ENCODE measurements at places on chromosomes 6 and 20.

DNA sequence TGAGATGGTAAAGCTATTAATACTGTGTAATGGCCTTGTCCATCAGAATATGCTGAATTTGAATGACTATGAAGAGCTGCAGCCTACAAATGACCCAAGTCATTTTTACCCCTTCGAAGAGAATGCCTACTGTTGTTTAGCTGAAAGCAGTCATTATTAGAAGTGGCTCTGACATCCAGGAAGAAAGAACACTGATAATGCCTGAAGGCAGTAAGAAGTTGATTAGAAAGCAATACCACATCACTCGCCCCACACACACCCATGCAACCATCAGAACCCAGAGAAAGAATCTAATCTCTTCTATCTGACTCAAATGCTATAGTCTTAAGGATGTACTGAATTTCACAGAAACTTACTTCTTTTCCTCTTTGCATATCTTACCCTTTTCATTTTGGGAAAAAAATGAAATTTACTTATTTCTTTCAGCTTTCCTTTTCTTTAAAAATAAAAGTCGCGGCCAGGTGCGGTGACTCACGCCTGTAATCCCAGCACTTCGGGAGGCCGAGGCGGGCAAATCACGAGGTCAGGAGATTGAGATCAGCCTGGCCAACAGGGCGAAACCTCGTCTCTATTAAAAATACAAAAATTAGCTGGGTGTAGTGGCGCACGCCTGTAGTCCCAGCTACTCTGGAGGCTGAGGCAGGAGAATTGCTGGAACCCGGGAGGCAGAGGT, 61.0 kb downstream of the ARHGAP18 start:
- DNase-seq = no peak

DNA sequence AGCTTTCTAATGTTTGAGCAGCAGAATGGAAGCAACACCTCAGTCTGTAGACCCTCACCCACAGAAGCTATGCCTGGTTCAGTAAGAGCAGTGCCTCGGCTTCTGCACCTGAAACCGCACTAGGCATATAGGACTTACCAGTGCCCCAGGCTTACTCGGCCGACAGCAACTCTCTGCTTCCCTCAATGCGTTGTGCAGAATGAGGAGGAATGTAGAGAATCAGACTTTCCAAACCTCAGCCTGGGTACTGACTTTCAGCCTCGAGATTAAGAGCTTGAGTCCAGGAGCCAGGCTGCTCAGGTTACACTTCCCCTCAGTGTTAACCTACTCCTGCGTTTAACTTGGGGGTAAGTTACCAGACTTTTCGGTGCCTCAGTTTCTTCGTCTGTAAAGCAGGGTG, 8.6 kb downstream of the EYA2 start:
- no peak for DNase-seq

DNA sequence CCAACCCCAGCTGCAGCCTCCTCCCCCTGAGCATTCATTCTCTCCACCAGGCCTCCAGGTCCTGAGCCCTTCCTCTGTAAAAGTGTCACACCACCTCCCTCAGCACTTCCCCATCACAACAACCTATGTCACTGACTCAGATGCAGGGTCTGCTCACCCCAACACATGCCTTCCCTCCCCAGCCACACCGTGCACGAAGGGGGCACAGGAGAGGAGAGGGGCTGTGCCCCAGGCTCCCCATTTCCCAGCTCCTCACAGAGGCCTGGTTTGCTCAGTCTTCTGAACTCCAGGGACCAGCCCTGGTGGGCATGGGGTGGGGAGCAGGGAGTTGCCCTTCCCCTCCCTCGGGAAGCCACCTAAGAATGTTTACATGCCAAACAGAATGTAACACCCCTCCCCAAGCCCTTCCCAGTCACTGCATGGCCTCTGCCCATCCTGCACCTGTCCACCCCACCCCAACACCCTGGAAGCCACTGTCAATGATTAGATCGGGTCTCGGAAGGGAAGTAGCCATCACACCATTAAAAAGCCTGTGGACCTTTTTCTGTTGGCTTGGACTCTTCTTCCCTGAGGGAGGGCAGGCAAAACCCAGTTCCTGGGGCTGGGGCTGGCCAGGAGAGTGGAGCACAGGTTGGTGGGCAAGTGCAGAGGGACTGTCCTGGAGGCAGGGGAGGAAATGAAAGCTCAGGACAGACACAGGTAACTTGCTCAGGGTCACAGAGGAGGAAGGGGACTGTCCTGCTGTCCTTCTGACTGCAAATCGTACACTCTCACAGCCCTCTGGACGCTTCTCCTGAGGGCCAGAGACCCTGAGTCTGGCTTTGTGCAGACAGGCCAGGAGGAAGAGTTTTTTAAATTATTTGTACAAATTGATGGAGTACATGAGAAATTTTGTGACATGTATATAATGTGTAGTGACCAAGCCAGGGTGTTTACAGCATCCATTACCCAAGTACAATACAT, 10.1 kb upstream of the SLC22A7 start:
- DNase-seq = no peak

GRCh38 chr6:121504227-121504626, 68.8 kb downstream of the GJA1 start:
- no peak for DNase-seq

- peak; percentile 70 for DNase-seq
These were observed 10.3 kb upstream of the PRSS16 start for GRCh38 chr6:27237089-27237803.

DNA sequence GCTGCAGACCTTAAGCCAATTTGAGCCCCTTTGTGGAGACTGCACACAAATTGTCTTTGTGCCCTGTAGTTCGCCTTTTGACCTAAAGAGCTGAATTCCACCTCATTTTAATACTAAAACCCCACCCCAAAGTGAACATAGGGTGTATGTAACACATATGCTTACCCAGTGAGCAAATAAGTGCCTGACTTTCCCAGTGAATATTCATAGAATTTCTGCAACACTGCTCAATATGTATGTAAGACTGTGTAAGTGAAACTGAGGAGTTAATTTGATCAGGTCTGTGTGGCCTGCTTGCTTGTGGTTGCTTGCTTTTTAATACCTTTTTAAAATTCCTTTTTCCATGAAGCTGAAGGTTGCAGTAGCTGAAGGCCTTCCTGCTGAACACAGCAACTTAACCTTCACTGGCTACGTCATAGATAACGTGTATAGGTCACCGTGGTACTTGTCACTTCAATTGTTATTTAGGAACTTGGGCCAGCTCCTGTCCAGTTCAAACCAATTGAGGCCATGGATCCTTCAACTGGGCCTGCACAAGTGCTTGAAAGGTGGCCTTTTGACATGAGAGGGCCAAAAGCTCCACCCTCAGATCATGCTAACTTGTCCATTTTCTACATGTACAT, 131.7 kb upstream of the BTBD3 start:
- no peak for DNase-seq

GRCh38 chr20:32829311-32830005, 9.7 kb downstream of the MAPRE1 start:
- DNase-seq = no peak

DNA sequence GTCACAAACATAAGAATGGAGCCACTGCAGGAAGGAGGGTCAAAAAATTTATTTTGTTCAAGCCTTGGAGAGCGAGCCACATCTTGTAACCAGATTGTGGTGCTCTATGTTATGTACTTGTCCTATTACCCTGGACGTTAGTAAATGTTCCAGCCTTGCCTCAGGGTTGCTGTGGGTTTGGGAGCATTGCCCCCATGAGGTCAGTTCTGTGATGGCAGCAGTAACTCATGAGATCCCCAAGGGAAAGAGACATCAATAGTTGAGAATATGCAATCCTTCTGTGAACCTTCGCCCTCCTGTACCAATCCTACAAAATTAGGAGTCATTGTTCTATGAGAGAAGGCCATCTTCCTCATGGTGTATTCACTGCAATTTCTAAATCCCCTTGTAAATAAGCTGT, 16.4 kb upstream of the CFAP206 start:
- no peak for DNase-seq

GRCh38 chr6:39476670-39477069, 154.2 kb upstream of the KCNK16 start:
- DNase-seq = no peak

GRCh38 chr6:39402239-39402751, 79.8 kb upstream of the KCNK16 start:
- no peak for DNase-seq

- no peak for DNase-seq
These were observed 32.2 kb downstream of the E2F3 start for GRCh38 chr6:20433929-20434328.

DNA sequence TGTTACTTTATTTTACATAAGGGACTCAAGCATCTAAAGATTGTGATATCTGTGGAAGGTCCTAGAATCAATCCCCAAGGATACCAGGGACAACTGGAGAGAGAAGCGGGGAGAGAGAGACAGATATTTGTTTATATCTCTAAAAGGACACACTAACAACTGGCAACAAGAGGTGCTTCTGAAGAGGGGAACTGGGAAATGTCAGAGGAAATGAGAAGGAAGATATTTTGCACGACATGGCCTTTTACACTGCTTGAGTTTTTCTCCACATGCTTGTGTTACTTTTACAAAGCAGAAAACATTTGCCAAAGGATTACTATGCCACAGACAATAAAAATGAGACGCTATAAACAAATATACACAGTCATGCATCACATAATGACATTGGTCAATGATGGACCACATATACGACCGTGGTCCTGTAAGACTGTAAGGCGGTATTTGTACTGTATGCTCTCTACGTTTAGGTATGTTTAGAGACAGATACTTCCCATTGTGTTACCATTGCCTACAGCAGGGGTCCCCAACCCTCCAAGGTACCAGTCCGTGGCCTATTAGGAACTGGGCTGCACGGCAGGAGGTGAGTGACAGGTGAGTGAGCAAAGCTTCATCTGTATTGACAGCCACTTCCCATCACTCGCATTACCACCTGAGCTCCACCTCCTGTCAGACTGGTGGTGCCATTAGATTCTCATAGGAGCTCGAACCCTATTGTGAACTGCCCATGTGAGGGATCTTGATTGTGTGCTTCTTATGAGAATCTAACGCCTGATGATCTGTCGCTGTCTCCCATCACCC, 64.6 kb upstream of the PTPN1 start:
- no peak for DNase-seq

- no peak for DNase-seq
These were observed 152.0 kb downstream of the PTPRK start for GRCh38 chr6:128368213-128368944.

DNA sequence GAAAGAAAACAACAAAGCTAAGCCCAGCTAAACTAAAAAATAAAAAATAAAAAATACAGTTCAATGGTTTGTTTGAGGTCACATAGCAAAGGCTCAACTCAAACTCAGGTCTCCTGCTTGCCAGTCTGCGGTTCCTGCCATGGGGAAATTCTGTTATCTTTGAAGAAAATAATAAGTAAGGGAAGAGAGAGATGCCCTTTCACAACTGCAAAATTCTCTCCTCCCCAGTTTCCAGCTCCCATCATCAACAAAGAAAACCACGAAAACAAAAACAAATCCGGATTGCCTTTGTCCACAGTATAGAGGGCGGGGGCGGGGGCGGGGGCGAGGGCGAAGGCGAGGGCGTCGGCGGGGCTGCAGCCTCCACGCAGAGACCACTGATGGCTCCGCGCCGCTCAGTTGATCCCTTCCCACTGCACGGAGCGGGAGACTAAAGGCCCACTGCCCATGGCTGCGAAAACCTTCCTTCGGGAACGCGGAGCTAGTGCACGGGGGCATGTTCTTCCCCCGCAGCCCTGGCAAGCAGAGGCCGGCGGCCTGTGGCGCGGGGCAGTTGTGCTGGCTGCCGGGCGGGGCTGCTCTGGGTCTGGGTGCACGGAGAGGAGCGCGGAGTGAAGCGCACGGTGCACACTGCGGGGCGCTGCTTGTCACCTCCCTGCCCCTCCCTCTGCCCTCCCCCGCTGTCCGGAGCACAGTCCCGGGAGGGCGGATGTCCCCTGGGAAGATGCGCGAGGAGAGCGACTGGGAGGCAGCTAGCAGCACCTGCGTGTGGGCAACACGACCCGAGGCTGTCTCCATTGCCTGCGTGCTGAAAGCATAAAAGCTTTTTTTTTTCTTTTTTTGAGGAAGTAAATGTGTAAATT, 54.1 kb upstream of the TPD52L1 start:
- DNase-seq = peak; percentile 37

DNA sequence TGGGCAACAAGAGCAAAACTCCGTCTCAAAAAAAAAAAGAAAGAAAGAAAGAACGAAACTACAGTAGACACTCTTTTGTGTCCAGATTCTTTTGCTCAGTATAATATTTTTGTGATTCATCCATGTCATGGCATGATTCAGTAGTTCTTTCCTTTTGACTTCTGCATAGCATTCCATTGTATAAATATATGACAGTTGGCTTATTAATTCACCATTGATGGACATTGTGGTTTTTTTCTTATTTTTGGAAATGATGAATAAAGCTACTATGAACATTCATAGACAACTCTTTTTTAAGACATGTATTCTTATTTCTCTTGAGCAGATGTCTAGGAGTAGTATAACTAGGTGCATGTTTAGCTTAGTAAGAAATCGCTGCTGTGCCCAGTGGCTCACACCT, 10.3 kb upstream of the IER3 start:
- no peak for DNase-seq

DNA sequence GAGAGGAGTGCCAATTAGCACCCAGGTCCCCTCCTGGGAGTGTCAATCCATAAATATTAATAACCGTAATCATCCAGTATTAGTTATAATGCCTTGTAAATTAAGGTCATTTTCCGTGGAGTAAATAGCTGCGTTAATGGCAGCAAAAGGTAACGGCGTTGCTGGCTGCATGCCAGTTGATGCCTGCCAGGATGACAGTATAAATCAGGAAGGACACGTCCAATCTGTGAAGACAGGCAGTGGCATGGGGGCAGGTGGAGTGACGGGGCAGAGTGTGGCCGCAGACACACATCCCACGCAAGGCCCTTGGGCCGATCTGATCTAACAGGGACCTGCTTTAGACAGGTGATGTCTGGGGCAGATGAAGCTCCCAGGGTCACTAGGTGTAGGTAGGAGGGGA, 49.1 kb downstream of the KCNB1 start:
- DNase-seq = no peak

- no peak for DNase-seq
These were observed 16.9 kb upstream of the STK35 start for GRCh38 chr20:2084703-2085102.

DNA sequence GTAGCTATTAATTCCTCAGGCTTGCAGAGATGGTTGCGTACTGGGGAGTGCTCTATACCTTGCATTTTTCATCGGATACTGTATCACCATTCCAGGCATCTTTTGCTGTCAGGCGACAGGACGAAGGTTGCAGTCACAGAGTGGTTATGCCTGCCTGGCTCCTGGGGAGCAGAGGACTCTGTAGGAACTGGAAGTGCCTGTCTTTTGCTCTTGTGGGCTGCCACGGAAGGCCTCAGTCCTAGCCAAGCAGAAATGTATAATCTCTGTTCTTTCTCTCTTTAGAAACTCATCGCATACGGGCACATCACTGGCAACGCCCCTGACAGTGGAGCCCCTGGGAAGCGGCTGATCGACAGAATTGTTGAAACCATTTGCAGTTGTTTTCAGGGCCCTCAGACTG, 29.5 kb downstream of the ARFGEF2 start:
- DNase-seq = no peak

DNA sequence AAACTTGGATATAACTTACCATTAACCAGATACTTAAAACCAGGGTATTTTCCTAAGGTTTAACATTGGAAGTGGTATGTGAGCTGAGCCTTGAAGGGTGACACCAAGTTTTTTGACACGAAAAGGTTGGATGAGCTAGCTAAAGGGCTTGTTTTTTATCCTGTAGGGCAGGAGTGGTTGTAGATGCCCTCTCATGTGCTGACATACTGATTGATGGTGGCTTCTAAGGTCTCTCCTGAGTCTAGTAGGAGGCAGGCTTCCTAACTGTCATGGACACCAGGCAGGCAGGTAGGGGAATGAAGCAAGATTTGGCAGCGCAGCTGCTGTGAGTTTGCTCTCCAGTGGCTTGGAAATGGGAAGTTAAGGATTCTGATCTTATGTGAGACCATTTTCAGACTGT, 66.1 kb downstream of the FOXO3 start:
- DNase-seq = no peak

Measured in activated T-cell treated with anti-CD3 and anti-CD28 coated beads, Interleukin-2, amount 50 U/mL, for 72 hours (primary cell).